EH (cell line): ENCODE measurements at places on chromosomes 4 and X.
A peak's percentile ranks its signal among the peaks of the same experiment; 100 is the strongest.

- DNase-seq = no peak
Measured at GRCh38 chr4:67520141-67520540, 25.2 kb downstream of the CENPC start.

GRCh38 chr4:20638825-20639224, 61.4 kb upstream of the PACRGL start:
- no peak for DNase-seq

DNA sequence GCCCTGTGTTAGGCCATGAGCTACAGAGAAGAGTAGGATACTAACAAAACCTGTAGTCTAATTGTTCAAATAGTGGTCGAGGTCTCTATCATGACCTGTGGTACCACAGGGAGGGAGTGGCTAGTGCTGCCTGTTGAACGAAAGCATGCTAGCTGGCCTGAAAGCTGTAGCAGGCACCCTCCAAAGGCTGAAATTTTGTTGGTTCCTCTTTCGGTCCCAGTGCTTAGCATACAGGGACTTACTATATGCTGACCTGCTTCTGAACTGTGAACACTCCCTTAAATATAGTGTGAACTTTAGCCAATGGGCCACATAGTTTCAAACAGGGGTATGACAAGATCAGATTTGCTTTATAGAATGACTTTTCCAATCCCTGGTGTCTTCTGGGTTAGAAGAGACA, 113.4 kb downstream of the PJA1 start:
- no peak for DNase-seq

DNA sequence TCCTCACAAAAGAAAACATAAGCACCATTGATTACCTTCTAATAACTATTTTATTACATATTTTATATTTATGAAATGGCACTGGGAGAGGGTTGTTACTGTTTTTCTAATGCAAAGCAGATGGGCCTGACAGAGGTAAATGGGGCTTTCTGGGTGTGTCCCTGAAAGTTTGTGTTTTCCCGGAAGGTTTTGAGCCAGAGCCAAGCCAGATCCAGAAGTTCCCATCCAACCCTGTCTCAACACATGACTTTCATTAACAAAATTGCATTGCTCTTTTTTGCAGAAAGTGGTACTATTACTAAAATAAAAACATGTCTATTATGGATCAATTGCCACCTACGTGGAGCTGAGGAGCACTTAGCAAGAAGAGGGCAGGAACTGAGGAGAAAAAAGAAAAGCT, 181.3 kb downstream of the RAB28 start:
- no peak for DNase-seq

GRCh38 chrX:48983081-48983480, 11.4 kb upstream of the KCND1 start:
- no peak for DNase-seq

- DNase-seq = no peak
Measured at GRCh38 chr4:157300701-157301100, 80.2 kb downstream of the GRIA2 start.

- no peak for DNase-seq
Measured at GRCh38 chr4:188780028-188780427, 640.8 kb downstream of the TRIML1 start.

- DNase-seq = no peak
Measured at GRCh38 chrX:149060921-149061320, 444.2 kb downstream of the IDS start.

DNA sequence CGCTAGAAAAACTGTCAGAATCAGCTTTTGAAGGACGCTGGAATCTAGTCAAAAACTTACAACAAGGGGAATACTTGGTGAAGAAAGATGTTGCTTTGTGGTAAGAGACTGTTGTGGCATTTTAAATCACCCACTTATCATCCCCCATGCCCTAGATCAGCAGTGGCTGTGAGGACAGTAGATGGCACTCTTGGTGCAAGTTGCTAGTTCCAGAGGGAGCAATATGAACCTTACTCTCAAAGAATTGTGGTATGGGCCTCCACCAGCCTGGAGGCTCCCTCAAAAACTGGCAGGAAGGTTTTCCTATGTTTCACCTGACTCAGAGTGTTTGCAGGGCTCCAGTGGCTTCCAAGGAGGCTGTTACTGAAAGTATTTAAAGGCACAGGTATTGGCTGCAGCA, 37.7 kb upstream of the SLC16A2 start:
- DNase-seq = peak; percentile 66

DNA sequence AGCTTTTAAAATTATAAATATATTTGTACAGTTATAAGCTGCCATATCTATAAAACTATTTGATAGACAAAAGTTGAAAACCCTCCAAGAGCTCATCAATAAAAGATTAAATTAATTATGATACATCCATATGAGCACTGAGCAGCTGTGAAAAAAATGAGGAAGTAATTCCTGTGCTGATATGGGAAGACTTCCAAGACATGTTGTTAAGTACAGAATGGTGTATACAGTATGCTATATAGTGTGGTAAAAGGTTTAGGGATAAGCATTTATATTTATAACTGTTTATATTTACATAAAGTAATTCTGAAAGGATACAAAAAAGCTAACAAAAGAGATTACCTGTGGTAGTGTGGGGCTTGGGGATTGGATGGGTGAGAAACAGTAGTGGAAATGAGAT, 92.8 kb upstream of the BMP2K start:
- DNase-seq = no peak

- DNase-seq = no peak
Measured at GRCh38 chrX:124125471-124125870, 164.0 kb downstream of the STAG2 start.

- peak; percentile 66 for DNase-seq
Measured at GRCh38 chr4:2261110-2261852, 628 bp downstream of the MXD4 start.

DNA sequence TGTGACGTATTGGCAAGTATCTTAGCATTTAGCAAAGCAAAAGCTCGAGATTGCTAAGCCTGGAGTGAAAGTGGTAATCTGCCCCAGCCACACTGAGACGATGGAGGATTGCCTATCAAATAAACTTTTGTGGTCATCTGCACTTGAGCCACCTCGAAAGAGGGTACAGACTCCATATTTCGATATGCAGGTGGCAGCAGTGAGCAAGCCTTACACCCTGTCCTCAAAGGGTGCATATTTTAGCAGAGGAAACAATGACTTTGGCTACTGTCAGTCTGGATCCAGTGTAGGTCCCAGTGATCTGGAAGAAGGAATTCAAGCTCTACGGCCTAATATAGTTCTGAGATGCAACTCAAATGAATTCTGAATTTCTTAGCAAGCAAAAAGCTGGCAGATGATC, 153.9 kb downstream of the ATG4A start:
- no peak for DNase-seq

DNA sequence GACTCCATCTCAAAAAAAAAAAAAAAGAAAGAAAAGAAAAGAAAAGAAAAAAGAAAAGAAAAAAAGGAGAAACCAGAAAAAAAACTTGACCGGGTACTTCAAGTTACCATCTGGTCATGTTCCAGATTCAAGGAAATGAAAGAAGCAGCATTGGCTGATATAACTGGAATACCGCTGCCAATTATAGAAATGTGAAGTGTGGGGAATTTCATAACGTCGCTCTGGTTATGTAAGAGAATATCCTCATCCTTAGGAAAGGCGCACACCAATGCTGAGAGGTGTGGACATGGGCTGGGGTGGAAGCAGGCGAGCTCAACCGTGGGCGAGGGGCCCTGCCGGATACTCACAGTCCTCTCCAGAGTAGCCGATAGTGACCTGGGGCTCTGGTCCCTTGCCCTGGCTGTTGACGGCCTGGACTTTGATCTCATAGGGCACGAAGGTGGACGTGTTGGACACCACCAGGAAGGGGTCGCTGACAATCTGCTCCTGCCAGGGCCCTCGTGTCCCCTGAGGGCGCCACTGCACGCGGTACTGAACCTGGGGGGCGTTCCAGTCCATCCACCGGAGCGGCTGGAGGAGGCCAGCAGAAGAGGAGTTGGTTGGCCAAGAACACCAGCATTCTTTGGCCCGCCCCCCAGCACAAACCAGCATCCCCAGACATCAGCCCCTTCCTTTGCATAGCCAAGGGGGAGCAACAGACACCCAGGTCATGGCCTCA, 19.5 kb downstream of the L1CAM start:
- no peak for DNase-seq

GRCh38 chr4:62495032-62495431, 1294.9 kb downstream of the ADGRL3 start:
- no peak for DNase-seq

GRCh38 chrX:68084765-68085164, 348.5 kb downstream of the OPHN1 start:
- DNase-seq = peak; percentile 57

DNA sequence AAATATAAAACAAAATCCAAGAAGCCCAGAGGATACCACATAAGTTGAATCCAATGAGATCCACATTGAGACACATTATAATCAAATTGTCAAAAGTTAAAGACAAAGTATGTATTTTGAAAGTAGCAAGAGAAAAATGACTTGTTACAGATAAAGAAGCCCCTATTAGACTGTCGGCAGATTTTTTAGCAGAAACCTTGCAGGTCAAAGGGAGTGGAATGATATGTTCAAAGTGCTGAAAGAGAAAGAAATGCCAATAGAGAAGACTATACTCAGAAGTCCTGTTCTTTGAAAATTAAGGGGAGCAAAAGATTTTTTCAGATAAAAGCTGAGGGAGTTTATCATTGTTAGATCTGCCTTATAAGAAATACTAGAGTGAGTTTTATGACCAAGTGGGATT, 148.9 kb upstream of the EPHA5 start:
- no peak for DNase-seq

GRCh38 chr4:154779362-154779947, 1.6 kb upstream of the RBM46 start:
- peak; percentile 39 for DNase-seq

- no peak for DNase-seq
Measured at GRCh38 chrX:17792826-17793225, 55.5 kb downstream of the SCML1 start.

- no peak for DNase-seq
Measured at GRCh38 chr4:108919226-108919893, 156.5 kb upstream of the ETNPPL start.

GRCh38 chr4:2388429-2389182, 29.8 kb downstream of the ZFYVE28 start:
- peak; percentile 29 for DNase-seq

DNA sequence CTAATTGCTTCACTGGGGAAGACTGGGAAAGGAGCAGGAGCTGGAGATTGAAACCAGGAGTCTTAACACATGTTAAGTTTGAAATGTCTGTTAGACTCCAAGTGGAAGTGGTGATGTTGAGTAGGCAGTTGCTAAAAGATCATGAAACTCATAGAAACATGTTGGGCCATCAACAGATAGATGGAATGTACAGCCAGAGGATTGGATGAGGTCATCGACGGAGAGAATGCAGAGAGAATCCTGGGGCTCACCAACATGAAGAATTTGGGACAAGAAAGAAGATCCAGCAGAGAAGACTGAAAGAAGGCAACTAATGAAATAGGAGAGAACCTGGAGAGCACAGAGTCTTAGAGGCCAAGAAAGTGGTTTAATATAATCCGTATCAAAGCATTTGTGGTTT, 19.4 kb upstream of the TSPAN5 start:
- DNase-seq = peak; percentile 41

DNA sequence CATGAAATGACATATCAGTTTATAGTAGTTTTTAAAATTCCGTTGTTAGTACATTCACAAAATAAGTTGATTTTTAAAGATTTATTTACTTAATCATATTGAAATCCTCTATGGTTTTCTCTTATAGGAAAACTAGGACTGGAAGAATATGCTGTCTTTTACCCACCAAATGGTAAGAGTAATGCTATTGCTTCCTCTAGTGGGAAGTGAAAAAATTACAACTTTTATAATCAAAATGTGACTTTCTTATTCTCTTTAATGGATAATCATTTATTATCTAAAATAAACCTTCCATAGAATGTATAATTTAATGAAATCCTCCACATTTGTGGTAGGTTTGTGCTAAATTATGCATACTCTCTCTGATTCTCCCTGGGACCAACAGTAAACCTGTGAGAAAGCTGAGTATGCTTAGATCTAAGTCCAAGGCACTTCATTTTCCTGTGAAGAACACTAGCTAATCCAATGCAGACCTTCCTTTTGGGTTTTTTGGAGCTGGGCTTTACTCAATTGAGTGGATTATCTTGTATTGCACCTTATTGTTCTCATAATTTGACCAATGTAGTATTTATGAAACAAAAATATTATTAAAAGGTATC, 136.2 kb downstream of the TBC1D19 start:
- DNase-seq = peak; percentile 51

DNA sequence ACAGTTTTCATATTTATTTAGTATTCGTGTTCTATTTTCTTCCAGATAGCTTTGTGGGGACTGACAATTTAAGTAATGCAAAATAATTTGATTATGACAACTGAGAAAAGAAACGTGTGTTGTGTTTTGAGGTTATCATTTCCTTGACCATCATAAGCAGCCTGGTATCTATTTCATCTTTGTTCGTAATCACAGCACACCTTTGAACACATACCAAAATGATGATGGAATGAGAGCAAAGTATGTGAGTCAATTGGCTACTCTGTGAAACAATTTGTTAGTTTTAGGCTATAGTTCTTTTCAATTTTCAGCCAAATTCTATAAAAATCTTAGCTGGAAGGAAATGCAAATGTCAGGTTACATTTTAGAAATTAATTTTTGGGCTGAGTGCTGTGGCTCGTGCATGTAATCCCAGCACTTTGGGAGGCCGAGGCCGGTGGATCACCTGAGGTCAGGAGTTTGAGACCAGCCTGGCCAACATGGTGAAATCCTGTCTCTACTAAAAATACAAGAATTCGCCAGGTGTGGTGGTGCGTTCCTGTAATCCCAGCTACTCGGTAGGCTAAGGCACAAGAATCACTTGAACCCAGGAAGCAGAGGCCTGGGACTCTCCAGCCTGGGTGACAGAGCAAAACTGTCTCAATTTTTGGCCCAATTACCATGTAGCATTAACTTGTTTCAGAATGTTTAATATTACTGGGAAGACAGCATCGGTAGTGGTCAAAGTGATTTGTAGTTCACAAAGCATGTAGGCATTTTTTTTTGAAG, 1.1 kb upstream of the DUSP21 start:
- no peak for DNase-seq

- no peak for DNase-seq
Measured at GRCh38 chr4:158411269-158411668, 110.4 kb upstream of the RXFP1 start.
